ENCODE measurements at places on chromosomes 3 and 15. TPM values are rescaled to one million over a fixed set of nuclear protein-coding genes. Genes with fewer than 3 reads are reported as not detected.

DNA sequence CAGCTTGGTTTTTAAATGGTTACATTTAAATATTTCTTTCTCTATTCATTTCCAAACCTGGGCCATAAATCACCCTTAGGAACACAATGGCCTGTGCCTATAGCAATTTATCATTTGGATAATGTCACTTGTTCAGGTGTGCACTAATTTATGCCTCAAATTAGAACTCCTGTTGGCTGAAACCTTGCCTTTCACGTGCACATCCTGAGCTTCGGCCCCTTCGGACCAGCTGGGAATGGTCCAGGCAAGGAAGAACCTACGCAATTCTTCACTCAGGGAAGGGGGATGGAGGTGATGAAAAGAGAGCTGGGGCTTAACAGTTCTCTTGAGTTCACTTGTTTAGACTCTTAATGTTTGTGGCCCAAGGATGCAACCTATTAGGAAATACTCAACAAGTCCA lies 324.1 kb upstream of the ICE2 start:
- no peak for DNase-seq

Gene THUMPD3
- 62.4 TPM for total RNA-seq

DNA sequence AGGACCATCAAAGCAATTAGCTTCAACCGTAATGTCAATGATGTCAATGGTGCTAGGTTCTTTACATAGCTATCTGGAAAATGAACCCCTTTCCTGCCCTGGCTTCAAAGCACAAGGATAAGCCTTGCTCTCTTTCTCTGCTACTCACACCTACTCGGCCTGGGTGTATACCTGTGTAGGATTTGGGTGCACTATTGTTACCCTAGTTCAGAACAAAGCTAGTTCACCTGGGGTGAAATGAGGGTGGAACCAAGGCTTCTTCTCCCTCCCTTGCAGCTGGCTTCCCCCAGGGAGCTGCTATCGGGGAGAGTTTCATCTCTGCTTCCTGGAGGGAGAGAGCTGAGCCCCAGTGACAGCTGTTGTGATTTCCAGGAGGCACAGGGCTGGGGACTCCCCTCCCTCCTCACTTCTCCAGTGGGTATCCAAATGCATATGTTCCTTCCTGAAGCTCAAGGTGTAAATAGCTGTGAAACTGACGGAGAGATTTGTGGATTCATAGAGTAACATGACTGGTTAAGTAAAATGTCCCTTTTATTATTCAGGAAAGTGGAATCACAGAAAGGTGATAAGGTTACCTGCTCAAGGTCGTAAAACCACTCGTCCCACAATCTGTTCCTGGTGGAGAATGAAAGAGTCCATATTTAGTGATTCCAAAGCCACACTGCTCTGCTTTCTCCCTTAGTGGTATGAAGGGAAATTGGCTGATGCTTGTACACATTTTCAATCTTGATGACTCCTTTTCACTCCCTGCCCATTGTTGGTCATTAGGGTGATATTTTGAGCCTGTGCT lies 11.8 kb upstream of the C3orf70 start:
- DNase-seq: no peak

DNA sequence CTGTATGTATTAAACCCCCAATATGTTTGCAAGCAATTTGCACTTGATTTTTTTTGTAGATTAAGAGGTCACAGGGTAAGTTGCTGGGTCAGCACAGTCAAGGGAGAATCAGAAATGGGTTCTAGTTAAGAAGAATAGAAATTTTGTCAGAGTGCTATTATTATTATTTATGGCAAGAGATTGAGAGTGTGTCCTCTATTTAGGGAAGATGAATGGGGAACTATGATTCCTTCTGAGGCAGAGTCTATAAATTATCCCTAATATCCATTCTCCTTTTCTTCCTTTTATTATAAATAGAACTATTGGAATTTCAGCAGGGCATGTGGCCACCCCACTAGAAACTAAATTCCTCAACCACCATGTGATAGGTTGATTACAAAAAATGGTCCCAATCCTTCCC lies 209.9 kb upstream of the UBE2E1 start:
- DNase-seq: no peak

GRCh38 chr15:47213883-47214282 lies 503.4 kb upstream of the SEMA6D start:
- no peak for DNase-seq

Gene NGLY1
- total RNA-seq: 44.5 TPM

- no peak for DNase-seq
Observed at GRCh38 chr3:153903430-153903829, 217.8 kb upstream of the ARHGEF26 start.

Gene ARID3B
- total RNA-seq: 81.9 TPM

Measured in progenitor cell of endocrine pancreas (in vitro differentiated cells).